ENCODE measurements at places on chromosomes 11 and 22.

- DNase-seq, result no peak
Measured at GRCh38 chr11:12930850-12931249, 78.3 kb upstream of the RASSF10 start.

GRCh38 chr22:42639541-42640241 lies 710 bp downstream of the ATP5MGL start:
- DNase-seq, result no peak

DNA sequence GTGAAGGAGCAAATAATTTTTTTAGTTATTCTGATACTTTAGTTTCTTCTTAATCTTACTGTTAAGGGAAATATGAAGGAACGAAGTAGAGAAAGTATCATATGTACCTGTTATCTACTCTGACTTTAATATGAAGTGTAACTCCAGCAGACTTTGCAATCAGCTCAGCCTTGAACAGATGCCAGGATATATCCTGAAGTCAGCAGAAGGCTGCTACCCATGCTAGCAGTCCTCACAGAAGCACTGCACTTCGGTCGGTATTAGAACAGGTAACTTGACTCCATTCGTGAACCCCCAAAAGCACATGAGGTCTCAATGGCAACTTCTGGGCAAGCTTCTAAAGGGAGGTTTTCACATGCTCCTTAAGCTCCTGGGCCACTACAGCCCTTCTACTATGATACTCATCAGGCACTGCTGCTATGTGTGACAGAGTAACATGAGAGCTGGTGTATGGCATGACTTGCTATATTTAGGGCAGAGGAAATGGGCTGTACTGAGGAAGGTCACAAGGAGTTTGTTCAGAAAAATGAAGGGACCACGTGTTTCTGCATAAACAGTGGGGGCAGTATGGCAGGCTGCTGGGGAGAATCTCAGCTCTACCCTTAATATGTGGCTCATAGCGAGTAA lies 344.1 kb downstream of the SOX6 start:
- no peak for DNase-seq

- DNase-seq, result no peak
Measured at GRCh38 chr22:28429711-28430110, 249.9 kb downstream of the TTC28 start.

- DNase-seq, result no peak
Measured at GRCh38 chr11:132126973-132127899, 756.8 kb downstream of the NTM start.

DNA sequence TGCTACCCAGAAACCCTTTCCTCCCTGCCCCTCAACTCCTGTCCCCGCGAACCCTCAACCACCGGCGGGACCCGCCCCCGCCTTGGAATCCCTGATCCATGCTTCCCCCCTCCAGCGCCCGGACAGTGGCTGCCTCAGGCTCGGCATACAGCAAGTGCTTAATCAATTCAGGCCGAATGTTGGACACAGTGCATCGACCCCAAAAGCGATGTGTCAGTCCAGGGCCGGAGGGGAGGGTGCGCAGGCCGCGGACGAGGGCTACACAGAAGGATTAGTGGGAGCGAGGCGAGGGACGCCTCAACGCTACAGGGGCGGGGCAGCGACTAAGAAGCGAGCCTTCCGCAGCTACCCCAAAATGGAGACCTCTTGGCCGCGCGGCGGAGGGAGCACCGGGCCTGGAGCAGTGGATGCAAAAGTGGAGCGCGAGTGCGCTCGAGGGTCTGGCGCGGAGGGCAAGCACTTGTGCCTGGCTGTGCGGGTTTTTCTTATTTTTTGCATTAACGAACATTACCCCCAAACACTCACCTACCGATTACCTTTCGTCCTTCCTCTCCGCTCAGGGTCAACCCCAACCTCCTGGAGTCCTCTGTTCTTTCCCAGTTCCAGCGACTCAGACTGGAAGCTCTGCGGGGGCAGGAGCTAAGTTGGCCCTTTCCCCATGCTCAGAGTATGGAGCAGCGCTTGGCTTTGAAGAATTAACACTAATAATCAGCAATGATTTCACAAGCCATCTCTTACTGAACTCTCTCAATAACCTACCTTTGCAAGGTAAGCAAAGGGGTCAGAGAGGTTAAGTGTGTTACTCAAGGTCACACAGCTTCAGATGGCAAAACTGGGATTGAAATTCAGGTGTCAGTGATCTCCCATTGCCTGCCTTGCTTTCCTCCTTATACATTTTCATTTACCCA lies 30.0 kb upstream of the WNT11 start:
- peak; percentile 89 for DNase-seq

DNA sequence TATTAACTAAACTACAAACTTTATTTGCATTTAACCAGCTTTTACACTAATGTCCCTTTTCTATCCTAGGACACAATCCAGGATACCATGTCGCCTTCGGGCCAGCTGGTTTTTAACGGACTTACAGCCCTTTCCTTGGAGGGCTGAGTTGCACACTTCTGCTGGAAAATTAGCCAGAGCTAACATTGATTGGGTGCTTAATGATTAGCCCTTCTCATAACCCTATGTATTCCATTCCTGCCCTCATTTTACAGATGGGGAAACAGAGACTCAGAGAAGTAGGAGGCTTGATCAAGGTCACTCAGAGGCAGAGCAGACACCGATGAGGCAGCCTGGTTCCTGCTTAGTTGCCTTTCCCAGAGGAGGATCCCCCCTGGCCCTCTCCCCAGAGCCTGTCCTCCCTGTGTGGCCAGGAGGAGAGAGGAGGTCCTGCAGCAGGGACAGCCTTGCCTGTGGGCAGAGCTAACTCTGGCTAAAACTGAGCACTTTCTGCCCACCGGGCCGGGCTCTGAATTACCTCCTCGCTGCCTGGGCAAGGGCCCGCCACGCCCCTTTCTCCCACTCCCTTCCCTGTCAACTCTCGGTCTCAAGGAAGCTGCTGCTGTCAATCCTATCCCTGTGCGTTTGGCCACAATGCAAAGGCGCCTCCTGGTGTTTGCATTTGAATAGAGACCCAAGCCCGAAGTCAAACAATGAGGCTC lies 59.6 kb upstream of the PAX6 start:
- DNase-seq, result peak; percentile 60

GRCh38 chr11:67691149-67691548 lies 16.7 kb upstream of the ALDH3B2 start:
- no peak for DNase-seq

DNA sequence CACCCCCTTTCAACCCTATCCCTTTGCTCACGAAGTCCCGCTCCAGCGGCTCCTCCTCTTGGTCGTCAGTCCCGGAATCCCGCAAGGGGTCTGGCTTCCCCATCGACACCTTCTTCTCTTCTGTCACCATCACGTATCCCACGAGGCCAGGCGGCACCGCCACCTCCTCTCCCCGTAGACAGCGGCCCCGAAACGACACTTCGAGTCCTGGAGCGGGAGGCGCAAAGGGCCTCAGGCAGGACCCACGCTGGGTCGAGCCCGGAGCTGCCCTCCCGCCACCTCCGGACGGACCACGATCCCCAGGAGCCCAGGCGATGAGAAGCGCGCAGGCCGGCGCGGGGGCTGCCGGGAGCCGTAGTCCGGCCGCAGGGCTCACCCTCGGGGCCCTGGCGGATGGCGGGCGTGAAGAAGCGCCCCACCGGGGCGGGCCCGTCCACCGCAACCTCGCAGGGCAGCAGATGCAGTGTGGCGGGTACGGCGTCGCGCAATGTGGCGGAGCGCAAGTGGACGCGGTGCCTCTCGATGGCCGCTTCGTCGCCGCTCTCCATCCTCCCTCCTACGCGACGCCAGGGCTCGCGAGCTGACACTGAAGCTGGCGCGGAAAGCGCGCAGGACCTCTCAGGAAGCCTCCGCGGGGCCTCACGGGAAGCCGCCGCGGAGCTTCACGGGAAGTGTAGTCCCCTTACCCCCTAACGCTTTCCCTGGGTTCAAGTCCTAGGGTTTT lies at the start of gene RNASEH2C:
Gene RNASEH2C (minus strand): TSS at position 588 of the 724 bp plus-strand sequence. CDS start 40 bp downstream, at position 548.
- DNase-seq, result peak; percentile 91

DNA sequence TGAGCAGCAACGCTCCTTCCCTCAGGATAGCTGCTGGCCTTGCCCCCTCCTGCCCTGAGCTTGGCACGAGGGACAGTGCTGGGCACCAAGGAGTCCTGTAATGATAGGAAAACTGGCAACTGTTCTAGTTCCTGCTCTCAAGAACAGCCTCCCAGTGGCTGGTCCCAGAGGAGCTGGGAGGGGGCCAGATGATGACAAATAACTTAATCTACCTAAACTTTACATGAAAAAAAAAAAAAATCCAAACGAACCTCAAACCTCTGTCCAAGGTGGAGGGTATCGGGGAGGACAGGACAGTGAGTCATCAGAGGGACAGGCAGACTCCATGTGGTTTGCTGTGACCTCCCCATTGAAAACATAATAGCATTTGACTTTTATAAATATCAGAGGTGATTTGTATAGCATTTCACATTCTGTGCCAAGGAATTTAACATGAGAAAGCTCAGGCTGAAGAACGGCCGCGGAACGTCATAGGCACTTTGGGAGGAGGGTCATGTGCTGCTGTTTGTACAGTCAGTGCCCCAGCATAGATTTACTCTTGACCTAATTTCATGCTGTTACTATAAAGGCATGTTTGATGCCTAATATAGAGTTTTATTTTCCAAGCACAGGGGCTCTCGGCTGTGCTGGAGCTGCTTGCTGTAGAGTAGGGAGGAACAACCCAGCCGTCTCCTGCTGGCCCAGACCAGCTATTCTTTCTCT lies 98.2 kb upstream of the NNMT start:
- no peak for DNase-seq

- no peak for DNase-seq
Measured at GRCh38 chr22:20904008-20904979, 12.9 kb upstream of the CRKL start.

DNA sequence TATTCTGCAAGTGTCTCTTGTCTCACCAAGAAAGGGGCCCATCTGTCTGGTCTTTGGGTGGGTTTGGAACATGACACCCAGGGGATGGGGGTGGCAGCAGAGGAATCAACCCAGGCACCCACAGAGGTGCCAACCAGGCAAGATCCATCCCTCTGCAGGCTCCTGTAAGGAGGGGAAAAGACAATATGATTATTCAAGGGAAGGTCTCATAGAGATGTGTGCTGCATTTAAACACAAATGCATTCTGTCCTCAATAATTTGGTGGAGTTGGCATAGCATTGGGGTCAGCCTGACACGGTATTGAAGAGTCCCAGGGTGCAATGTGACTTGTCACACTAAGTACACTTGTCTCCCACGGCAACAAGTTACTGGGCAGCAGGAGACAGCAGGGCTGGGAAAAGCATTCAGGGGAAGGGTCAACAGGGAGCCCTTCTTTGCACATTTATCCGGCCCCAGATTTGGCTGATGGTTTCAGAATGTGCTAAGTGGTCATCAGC lies 33.1 kb upstream of the SPON1 start:
- DNase-seq, result no peak

GRCh38 chr22:37505565-37505964 lies 13.7 kb downstream of the CARD10 start:
- DNase-seq, result no peak

- DNase-seq, result no peak
Measured at GRCh38 chr11:11535611-11536010, 86.2 kb downstream of the GALNT18 start.

Measured in activated CD8-positive, alpha-beta memory T cell treated with anti-CD3 and anti-CD28 coated beads for 24 hours (primary cell).